Brain microvascular endothelial cell (primary cell): ENCODE measurements at places on chromosomes 1 and 21.

DNA sequence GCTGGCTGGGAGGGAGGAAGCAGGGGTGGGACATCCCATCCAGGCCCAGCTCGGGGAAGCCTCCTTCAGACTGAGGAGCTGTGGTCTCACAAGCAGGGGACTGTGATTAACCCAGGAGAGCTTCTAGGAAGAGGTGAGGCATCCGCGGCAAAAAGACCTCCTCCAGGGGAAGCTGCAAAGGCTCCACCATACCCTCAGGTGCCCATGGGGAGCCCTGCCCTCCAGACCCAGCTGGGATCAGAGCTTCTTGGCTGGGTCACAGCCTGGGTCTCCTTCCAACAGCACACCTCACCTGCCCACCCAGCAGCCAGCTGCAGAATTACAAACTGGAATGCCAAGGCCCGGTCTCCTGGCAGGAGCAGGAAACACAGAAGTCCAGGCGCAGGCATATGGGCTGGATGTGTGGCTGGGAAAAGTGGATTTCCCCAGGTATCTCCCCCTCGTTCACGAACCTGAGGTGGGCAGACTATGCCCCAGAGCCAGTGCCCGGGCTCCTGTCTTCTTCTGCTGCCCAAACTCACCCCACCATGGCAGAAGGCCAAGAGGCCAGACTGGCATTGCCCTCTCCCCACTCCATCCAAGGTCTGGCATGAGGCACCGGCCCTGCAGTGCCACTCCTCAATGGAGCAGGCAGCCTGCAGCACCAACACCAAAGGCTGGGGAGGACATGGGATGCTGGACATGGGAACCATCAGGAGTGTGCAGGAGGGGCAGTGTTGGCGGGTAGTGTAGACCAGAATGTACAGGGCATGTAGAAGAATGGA is 15.4 kb upstream of the ARF1 start:
- no peak for DNase-seq

- DNase-seq = no peak
These were observed 22.1 kb upstream of the IL10 start for GRCh38 chr1:206794294-206794908.

- no peak for DNase-seq
These were observed 66.1 kb upstream of the TMPRSS2 start for GRCh38 chr21:41573902-41574690.

- DNase-seq = no peak
These were observed 39.1 kb downstream of the KCNC4 start for GRCh38 chr1:110249256-110249655.
